Motor neuron (in vitro differentiated cells): ENCODE measurements at places on chromosomes 1 and 21. TPM values are rescaled to one million over a fixed set of nuclear protein-coding genes. Genes with fewer than 3 reads are reported as not detected.

The JUN gene
- 102 and 117 TPM in 2 replicates for total RNA-seq

The LRRC3 gene
- 0.18 and 1.0 TPM in 2 replicates for total RNA-seq

The FABP3 gene
- total RNA-seq, result 51.4 and 52.6 TPM in 2 replicates

The SYT6 gene
- 10.7 and 11.3 TPM in 2 replicates for total RNA-seq

DNA sequence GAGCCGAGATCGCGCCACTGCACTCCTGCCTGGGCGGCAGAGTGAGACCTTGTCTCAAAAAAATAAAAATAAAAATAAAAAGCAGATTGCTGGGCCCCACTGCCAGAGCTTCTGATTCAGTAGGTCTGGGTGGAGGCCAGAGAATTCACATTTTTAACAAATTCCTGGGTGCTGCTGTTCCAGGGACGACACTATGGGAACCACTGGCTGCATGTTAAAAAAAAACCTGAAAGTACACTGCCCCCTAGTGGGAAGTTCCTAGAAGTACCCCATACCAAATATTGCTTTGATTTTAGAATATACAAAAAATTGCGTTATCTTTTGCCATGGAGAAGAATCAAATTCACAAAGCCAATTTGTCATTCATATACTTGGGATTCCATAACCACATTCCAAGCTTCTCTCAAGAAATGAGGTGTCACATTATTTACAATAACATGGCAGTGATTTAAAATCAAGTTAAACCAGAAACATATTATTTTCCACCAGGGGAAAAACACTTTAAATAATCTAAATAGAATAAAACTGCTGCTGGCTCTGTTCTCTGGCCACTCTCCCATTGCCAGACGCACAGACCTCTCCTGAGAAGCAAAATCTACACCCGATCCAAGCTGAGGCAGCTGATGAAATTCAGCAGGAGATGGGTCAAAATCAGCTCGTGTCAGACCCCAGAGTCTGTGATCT is 27.4 kb downstream of the SYF2 start:
- peak; percentile 68 for ATAC-seq

GRCh38 chr1:200252531-200252930 is 157.3 kb downstream of the ZNF281 start:
- no peak for ATAC-seq
